ENCODE measurements at places on chromosomes 7 and 10.

DNA sequence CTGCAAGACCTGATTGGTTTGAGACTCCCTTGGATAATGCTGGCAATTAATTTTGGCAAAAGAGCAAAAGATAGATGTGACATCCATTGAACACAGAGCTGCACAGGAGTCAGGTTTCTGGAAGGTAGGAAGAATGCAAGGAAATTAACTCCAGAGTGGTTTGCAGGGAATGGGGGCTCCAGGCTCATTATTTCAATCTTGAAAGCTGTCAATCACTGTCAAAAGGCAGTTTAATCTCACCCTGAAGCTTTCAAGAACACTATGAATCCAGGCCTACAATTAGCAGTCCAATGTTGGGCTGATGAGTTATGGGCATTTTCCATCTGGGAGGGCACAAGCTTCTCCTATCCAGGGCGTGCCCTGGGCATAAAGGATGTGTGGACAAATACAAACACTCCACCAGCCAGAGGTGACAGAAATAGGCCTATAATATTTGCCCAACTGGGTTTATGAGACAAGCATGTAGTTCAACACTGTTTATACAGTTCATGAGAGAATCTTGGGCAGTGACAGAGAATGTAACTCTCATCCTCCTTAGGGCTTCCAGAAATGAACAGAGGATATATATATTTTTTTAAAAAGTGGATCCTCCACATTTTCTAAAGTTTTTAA lies 80.5 kb downstream of the KCNMA1 start:
- no peak for DNase-seq

DNA sequence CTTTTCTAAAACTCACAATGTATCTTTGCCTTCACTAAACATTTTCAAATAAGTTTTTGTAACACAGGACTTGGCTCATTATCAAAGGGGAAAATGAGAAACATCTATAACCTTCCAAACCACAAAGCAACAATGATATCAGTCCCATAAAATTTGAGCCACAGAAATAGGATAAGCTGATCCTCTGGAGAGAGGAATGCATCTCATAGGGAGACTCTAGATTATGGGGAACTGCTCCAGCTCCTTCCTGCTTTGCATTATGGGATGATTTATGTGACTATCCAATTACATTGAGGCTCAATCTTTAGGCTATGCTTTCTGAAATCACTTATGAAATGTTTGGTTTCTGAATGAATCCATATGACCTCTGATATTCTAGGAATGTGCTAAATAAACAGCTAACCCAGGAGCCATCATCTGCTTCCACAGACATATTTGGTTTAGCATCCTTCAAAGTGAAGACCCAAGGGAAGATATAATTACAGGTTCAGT lies 70.4 kb downstream of the CUBN start:
- no peak for DNase-seq

GRCh38 chr7:29167721-29168120 lies 21.4 kb upstream of the CPVL start:
- DNase-seq, result no peak

DNA sequence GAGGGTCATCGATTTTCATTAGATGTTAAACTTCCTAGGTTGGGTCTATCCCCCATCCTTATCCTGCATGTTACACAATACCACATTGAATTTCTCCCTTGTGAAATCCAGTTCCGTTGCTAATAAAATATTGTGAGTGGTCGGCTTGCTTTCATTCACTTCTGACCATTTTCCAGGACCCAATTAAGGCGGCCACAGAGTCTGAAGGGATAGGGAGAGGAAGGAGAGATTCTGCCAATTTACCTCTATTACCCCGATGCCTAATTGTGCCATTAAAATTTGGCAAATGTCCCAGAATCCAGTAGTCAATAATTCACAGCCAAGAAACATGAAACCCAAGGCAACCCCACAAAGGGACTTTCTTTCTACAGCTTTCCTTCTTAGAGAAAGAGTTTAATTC lies 129.9 kb downstream of the IPMK start:
- DNase-seq, result no peak

DNA sequence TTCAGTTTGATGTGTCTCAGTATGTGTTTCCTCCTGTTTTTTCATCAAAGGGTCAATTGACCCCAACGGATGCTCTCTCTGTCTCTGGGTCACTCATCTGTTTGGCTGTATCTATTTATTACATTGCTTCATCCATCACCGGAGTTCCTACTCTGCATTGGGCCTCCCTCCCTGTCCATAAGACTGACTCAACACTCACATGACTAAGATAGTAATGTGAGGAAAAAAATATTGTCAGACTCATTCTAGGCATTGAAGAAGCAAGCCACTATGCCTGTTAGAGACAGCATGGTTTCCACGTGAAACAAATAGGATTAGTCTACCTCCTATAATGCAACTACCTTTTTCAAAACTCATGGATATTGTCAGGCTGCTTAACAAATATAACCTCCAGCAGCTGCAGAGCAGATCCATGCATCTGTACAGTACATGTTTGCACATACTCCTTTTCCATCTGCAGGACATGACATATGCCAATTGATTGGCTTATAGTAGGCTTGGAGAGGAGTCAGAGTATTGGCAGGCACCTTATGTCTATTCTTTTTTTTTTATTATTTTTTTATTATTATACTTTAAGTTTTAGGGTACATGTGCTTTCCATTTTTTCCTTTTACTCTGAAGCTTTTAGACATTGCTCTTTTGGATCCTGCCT lies 275.2 kb downstream of the LRRTM3 start:
- DNase-seq, result no peak

DNA sequence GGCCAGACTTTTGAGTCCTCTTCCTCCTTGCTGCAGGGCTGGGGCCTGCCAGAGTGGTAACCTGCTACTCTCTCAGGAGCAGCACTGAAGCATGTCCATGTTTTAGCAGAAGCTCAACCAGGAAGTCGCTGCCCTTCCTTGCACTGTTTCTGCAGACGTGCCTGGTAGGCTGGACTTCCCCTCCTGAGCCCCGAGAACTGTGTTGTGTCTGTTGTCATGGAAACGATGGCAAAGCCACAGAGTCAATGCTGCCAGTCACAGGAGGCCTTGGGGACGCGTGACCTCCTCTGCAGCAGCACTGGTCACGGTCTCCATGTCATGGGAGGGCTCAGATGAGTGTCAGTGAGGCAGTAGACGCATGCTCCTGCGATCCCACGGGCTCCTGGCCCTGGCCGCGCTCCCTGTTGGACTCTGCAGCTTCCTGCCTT lies 145.5 kb downstream of the FANK1 start:
- DNase-seq, result peak; percentile 25

GRCh38 chr7:2800220-2800930 lies 43.7 kb downstream of the GNA12 start:
- DNase-seq, result no peak

DNA sequence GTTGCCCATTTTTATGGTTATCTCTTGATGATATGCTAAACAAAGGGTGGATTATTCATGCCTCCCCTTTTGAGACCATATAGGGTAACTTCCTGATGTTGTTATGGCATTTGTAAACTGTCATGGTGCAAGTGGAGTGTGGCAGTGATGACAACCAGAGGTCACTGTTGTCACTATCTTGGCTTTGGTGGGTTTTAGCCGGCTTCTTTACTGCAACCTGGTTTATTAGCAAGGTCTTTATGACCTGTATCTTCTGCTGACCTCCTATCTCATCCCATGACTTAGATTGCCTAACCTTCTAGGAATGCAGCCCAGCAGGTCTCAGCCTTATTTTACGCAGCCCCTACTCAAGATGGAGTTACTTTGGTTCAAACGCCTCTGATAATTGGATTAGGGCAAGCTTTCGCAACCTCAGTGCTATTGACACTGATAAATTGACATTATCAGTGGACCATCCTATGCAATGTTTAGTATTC lies 36.9 kb downstream of the BAG3 start:
- DNase-seq, result no peak

DNA sequence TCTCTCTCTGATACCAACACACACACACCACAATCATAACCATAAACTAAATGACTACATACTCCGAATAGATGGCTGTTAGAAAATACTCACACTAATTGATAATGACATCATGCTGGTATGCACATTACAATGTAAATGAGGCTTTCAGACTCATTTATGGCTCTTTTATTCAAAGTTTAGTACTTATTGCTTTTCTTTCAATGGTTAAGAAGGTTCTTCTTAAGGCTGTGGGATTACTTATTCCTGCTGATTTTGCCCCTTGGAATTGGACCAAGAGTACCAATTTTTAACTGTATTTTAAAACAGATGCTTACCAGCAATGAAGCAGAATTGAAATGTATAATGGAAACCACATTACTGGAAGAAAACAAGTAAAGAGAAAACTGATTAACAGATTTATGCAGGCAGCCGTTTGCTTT lies 20.6 kb upstream of the CABCOCO1 start:
- no peak for DNase-seq

DNA sequence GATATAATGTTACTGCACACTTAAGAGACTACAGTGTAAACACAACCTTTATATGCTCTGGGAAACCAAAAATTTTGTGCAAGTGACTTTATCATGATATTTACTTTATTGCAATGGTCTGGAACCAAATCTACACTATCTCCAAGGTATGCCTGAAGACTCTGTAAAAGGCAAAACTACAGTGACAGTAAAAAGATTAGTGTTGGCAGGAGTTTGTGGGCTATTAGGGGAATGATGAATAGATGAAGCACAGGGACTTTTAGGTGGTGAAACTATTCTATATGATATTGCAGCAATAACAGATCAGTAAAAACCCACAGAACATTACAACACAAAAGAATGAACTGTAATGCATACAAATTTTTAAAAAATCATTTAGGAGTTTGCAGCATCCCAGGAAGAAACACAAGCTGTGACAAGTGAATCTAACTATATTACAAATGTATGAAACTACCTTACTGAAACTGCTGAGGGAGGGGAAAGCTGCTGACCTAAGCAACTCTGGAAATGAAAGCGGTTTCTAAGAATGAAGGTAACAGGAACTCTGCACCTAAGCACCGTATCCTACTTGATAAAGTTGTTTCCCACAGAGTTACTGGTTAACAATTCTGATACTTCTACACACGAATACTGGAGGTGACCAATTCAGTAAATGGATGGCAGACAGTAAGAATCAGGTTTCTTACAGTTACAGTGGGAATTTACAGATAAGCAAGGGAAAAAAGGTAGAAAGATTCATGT lies 82.6 kb downstream of the ATE1 start:
- DNase-seq, result no peak

DNA sequence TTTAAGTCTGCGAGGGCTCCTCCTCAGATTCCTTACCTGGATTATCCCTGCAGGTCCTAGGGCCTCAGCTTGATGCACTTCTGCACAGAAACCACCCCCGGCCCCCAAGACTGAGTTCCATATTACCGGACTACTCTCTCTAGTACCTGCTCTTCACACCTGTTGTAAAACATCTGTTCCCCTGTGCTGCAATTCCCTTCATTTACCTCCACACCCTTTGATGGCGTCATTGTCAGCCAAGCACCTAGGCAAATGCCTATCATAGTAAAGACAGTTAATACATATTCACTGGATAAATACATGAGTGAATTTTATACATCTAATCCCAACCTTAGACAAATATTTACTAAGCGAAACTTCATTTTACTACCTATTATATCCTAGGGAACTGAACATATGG lies 275.5 kb downstream of the PLXDC2 start:
- DNase-seq, result no peak

DNA sequence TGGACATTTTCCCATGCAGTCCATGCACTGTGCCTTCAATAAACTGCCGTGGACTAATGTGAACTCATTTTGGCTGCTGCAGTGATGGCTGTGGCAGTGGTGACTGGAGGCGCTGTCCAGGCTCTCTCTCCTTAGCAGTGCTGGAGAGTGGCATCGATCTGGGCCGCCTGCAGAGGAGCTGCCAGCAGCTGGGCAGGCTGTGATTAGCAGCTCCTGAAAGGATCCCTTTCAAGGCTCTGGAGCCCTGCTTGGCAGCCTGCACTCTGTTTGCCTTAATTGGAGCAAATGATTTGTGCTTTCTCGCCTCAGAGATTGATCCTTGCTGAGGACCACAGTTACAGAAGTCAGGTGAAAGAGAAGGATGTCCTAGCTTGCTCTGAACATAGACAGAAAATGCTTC lies 130.1 kb upstream of the VWC2 start:
- DNase-seq, result no peak

DNA sequence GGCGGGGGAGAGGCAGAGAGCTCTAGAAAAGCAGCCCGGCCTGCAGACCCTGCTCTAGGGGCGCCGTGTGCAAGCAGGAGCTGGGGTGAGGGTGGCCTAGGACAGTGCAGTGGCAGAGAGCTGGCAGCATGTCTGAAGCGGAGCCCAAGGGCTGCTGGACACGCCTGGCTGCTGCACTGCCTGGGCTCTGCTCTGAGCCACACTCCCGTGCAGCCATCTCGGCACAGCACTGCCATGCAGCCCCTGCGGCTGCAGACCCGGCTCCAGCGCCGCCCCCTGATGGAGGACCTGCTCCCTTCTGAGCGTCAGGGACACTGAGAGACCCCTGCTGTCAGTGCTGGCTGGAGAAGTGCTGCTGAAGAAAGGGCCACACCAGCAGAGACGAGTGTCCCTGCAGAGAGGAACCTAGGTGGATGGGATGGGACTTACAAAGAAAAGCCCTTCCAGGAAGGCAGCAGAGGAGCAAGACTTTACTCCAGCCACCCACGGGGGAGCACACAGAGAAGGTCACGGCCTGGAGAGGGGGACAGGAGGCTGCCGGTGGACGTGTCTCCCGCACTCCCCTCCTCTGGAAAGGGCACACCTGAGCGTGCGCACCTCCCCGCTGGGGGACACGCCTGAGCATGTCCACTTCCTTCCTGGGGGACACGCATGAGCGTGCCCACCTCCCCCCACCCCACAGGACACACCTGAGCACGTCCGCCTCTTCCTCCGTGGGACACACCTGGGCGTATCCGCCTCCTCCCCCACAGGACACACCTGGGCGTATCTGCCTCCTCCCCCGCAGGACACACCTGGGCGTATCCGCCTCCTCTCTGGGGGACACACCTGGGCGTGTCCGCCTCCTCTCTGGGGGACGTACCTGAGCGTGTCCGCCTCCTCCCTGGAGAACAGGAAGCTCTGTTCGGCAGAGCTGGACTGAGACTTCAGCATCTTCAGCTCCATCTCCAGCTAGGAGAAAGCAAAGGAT lies 252.9 kb downstream of the MAD1L1 start:
- no peak for DNase-seq

- DNase-seq, result no peak
Measured at GRCh38 chr10:1310271-1310789, 254.1 kb downstream of the WDR37 start.

- DNase-seq, result no peak
Measured at GRCh38 chr7:147829016-147829415, 761.5 kb upstream of the C7orf33 start.

- no peak for DNase-seq
Measured at GRCh38 chr7:9505516-9505915, 1072.1 kb downstream of the NXPH1 start.

DNA sequence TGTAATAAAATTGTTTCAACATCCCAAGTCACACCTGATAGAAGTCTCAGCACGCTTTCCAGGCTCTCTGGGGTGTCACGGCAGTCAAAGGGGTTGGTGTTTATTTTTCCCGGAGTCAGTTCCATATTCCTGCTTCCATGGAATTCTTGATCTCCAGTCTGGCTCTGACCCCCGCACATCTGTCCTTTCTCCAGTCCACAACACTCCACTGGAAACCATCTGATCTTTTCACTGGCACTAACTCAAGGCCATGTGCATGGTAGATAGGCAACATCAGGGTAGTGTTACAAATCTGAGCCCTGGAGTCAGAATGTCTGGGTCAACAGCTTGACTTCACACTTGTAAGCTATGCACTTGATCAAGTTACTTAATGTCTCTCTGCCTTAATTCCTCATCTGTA lies 176.2 kb downstream of the WDR11 start:
- no peak for DNase-seq
